ENCODE measurements at places on chromosomes 16 and 17.

GRCh38 chr16:86515413-86515776 lies 5.1 kb downstream of the FOXF1 start:
- DNase-seq: no peak

- DNase-seq: no peak
Measured at GRCh38 chr16:23249830-23250229, 52.3 kb upstream of the SCNN1B start.

DNA sequence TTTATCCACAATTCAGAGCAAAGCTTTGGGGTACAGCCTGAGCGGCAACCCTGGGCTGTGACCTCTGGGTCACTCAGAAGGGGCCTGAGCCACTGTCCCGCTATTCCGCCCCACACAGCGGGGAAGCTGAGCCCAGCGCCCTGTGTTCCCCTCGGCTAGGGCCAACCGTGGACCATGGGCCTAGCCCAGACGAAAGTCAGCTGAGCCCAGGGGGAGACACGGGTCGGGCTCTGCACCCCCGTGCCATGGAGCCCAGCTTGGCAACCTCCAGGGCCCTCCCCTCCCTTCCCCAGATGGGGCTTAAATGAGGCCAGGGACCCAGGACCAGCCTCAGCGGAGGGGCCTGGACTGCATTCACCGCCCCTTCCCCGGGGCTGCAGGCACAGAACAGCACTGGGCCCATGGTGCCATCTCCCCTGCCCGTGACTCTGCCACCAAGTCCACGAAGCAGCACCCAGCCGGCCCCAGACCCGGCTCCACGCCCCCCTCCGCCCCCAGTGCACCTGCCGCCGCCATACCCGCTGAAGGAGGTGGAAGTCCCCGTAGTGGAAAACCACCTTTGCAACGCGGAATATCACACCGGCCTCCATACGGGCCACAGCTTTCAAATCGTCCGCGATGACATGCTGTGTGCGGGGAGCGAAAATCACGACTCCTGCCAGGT lies 1.8 kb downstream of the TPSD1 start:
- DNase-seq: no peak

GRCh38 chr17:34858591-34859565 lies 102.4 kb downstream of the CCT6B start:
- DNase-seq: no peak

GRCh38 chr16:88077328-88078108 lies 126.3 kb downstream of the BANP start:
- DNase-seq: no peak

GRCh38 chr17:51454456-51454978 lies 194.2 kb downstream of the UTP18 start:
- no peak for DNase-seq

DNA sequence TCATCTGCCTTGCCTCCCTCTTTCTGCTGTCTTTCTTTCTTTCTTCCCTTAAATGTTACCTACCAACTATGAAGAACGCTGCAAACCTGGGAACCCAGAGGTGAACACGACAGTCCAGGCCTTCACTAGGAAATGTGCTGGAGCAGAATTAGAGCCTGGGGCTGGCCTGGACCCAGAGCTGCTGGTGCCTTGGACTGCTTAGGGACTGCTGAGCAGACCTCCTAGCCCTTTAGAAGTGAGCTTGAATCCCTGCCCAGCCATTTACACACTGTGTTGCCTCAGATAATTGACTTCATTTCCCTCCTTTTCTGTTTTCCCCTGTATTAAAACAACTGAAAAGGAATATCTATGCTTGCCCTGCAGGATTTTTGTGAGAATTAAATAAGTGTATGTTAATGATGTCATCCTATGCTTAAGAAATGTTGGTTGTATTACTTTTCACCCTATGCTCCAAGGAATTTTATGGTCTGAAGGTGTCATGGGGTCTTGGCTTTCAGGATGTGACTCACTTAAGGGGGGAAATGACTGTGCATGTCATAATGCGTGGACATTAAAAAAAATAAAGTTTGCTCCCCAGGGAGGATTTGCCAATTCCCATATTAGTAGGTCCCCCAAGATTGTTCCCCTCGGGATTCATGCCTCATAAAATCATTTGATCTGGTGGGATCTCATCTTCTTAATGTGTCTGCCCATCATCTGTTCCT lies 11.5 kb downstream of the CDH13 start:
- DNase-seq: no peak

- DNase-seq: no peak
Measured at GRCh38 chr16:27980919-27981700, 82.4 kb downstream of the GSG1L start.

- DNase-seq: no peak
Measured at GRCh38 chr17:19398301-19399181, 11.6 kb upstream of the MFAP4 start.

GRCh38 chr16:88357317-88358022 lies 25.3 kb upstream of the ZNF469 start:
- DNase-seq: no peak

DNA sequence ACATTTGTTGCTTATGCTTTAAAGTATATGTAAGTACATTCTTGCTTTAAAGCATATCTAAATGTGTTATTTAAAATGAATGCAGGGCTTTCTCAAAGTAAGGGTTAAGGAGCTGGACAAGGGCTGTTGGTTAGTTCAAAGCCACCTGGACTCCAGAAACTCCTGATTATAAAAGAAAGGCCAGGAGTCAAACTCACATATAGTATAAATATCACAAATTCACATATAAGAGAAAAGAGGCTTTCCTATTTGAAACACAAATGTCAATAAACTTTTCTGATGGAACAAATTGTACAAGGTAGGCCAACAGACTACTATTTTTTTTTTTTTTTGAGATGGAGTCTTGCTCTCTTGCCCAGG lies 84.5 kb upstream of the CORO6 start:
- DNase-seq: no peak

DNA sequence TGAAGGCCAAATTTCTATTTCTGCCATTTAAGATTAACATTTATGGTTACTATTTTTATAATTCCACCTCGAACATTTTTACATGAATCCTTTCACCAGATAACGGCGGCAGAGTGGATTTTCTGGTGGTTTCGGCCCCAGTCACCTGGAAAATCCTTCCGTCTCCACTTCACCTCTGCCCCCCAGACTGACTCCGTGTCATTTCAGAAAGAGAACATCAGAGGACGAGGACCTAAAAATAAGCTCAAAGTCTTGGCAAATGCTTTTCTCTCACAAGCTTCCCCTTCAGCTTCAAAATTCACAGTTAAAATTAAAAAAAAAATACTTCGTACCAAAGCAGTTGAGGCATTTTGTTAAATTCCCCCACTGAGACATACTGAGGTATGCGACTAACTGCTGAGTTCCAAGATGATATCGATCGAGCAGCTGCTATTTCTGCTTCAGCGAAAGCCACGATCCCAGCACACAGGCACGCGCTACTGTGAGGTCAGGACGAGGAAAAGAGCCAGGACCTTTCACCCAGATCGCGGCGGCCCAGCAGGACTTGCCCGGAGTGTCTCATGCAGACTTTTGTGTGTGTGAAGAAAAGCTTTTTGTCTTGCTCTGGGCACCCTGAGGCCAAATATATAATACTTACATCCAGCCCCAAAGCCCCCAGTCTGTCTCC lies 36.8 kb downstream of the ASPA start:
- no peak for DNase-seq

- no peak for DNase-seq
Measured at GRCh38 chr17:19424934-19425868, 14.2 kb downstream of the RNF112 start.

DNA sequence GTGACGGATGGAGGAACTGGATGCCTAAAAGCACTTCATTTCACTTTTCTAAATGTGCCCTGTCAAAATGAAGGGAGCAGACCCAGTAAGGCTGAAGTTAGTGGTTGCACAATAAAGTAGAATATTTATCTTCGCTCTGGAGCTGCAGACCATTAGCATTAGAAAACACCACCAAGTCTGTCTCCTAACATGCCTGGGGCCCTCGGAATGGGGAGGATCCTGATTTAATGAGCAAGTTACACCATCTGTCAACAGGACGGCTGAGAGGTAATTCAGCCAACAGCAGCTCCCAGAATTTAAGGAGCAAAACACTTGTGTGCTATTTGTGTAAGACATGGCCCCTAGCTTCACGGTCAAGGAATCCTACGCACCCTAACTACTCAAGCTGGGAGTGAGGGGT lies 22.3 kb downstream of the CA10 start:
- no peak for DNase-seq

DNA sequence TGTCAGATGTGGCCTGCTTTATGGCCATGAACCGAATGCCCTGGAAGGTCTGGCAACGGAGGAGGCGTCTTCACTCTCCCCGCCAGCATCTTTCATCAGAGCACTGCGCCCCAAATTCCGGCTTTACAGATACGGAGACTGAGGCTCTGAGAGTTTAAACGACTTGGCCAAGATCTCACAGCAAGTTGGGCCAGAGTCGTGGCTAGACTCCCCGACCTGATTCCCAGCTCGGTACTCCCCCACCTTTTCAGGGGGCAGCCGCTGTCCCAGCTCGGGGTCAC lies 1.7 kb downstream of the NGFR start:
- DNase-seq: no peak

- DNase-seq: no peak
Measured at GRCh38 chr17:41800601-41801373, 11.0 kb downstream of the P3H4 start.

DNA sequence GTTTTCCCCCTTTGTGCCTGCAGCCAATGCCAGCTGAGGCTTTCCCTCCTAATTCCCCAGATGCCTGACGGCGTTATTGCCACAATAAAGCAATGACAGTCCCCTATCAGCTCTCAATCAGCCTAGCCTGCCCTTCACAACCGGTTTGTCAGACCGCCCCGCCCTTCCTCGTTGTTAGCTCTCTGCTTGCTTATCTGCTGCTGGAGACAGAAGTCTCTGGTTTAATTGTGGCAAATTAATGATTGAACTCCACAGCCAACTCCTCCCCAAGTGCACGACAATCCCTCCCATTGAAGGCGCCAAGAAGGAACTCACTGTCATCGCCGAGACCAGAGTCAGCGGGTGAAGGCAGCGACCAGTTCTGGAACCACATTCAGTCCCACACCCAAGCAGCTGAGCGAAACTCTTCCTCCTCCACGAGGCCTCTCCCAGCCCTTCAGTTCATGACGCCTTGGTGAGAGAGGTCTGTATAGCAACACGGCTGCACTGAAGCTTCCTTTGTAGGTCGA lies 474.4 kb downstream of the SLC39A11 start:
- no peak for DNase-seq

DNA sequence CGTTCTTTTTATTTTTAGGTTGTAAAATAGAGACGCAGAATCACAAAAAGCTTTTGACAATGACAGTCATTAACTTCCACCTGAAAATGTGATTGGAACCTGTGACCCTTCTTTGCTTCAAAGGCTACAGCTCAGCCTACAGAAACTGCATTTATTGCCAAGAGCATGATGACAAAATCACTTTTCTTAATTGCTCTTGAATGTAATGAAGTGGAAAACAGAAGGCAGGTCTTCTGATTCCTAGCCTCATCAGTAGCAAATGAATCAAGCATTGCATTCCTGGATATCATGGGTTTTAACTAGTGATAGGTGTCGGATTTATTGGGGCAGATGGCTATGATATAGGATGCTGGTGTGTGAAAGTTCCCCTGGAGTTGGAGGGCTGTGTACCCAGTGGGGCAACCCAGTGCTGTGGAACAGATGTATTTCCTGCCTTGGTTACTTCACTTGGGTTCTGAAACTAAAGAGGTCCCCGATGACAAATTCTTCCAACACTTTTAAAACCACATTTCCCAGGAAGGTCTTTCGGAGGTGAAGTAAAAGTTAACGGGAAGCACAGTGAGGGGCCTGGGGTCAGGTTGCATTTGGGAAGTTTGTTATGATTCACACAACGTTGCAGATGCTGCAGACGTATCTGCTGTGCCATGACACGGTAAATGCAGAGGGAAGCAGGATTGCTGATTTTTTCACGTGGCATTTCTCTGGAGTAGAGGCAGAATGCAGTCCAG lies 127.5 kb downstream of the HS3ST3A1 start:
- DNase-seq: no peak

DNA sequence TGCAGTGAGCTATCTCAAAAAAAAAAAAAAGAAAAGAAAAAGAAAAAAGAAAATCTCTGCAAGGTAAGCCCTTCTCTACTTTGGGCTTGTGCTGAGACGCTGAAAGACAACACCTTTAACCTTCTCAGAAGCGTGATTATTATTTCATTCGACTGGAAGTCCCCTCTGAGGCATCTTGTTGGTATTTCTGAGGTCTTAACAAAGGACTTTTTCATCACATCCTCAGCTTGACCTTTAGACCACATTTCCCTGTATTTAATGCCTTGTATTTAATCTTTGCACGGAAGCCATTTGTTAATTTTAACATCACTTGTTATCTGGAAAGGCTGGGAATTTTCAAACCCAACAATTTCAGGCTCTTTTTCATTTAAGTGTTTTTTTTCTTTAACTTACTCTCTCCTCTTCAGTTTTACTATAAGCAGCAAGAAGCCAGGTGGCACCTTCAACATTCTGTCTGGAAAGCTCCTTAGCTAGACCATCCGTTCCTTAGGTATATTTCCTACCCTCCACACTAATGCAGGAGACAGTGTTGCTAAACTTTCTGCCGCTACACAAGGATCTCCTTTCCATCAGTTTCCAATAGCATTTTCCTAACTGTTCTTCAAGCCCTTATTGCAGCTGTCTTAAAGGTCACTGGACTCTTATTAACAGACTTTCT lies 10.3 kb downstream of the KCTD13 start:
- DNase-seq: no peak

DNA sequence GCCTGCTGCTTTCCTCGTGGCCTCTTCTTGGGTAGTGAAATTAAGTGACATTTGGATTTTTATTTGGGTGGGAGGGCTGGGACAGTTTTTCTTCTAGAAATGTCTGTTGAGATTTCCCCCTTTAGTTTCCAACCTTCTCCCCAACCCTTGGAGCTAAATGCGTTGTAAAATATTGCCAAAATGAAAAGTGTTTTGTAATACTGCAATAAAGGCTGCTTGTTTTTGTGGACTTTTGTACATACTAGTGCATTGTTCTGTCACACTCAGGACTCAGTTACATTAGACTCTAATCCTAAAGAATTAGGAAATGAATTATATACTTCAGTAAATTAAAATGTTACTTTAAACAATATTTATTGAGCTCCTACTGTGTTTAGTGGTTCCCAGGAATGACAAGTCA lies 21.7 kb downstream of the HEATR9 start:
- DNase-seq: no peak

GRCh38 chr16:20763461-20764232 lies at the start of gene ACSM3:
TSS of gene ACSM3 (plus strand) at chr16:20764014. CDS start at chr16:20770035, 6,021 bp downstream.
- peak; percentile 57 for DNase-seq

- no peak for DNase-seq
Measured at GRCh38 chr16:4056161-4057105, 59.8 kb downstream of the ADCY9 start.

GRCh38 chr16:86986809-86987487 lies 330.2 kb downstream of the C16orf95 start:
- DNase-seq: no peak

DNA sequence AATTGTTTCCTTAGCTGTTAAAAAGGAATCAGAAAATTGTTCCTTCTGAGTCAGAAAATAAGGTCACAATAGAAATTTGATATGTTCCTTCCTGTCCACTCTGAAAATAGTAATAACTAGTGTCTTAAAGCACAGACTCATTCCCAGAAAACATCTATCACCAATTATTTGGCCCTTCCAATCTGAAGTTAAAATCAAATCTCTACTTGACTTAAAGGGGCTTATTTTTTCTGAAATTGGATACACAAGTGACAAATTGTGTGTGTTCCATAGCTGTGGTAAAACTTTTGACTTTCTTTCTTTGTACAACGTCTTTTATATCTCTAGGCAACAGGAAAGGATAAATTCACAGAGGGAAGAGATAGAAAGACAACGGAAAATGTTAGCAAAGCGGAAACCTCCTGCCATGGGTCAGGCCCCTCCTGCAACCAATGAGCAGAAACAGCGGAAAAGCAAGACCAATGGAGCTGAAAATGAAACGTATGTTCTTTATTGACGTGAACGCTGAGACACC lies 54.5 kb upstream of the MRC2 start:
- no peak for DNase-seq

- DNase-seq: no peak
Measured at GRCh38 chr17:83099570-83100181, 20.3 kb downstream of the METRNL start.

Data from stimulated activated CD4-positive, alpha-beta T cell treated with anti-CD3 and anti-CD28 coated beads, TNF-alpha, amount 100 ng/mL, for 4 hours (primary cell).